ENCODE measurements at places on chromosomes 7 and 10.
A peak's percentile ranks its signal among the peaks of the same experiment; 100 is the strongest.

- no peak for DNase-seq
Observed at GRCh38 chr7:117495308-117495707, 15.5 kb downstream of the CFTR start.

GRCh38 chr7:26011039-26011696, 140.8 kb upstream of the NFE2L3 start:
- no peak for DNase-seq

- no peak for DNase-seq
Observed at GRCh38 chr7:44920119-44920518, 34.8 kb upstream of the PURB start.

GRCh38 chr10:35558276-35558675, 46.9 kb upstream of the GJD4 start:
- DNase-seq = no peak

DNA sequence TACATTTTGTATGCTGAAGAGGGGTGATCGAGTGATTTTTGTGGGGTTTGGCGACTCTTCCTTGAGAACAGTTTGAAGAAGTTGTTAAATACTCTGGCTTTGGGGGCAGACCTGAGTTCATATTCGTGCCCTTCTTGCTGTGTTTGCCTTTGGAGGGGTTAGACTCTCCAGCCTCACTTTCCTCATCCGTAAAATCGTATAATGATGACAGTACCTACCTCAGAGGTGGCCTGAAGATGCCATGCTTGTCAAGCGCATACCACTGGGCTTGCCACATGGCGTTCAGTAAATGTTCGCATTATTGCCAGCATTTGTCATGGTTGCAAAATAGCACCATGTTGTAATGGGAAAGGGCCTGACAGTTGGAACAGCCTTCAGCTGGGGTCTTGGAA, 1.3 kb downstream of the STK17A start:
- DNase-seq = peak; percentile 4

DNA sequence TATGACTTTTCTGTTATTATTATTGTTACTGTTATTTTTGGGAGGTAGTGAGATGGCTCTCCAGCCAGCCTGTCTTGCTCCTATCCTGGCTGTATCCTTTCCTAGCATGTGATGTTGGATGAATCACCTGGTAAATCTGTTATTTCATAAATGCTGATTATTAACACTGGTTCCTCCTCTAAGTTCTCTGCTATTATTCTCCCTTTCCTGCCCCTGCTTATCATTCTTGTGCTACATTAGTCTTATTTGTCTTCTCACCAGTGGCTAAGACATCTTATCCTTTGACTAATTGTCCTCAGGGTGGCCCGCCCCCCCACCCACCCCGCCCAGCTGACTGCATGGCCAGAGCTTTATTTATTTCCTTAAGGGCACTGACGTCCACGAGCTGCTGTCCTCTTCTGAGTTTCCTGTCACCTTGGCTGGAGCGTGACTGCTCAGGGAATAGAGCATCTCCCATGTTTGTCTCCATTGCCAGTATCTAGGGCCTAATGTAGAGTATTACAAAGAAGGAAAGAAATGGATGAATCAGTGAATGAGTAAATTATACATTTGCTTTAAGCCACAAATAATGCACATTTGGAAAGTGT, 110.1 kb upstream of the KLF6 start:
- no peak for DNase-seq

DNA sequence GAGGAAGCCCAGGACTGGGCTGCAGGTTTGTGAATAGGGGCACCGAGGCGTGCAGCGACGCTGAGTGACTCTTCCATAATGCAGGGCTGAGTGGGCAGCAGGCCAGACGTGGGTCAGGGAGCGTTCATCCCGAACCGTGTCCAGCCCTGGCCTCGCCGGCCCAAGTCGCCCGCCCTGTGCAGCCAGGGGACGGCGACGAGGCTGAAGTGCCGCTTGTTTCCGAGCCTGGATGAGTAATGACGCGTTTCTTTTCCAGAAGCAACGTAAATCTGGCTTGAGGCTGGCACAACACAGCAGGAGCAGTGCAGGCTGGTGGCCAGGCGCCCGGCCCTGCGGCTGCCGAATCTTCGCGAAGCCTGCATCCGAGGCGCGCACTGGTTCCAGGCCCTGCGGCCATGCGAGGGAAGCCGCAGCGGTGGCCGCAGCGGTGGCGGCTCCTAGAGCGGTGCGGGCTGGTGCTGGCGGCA, 74.0 kb upstream of the SEC61G start:
- DNase-seq = no peak

- no peak for DNase-seq
Observed at GRCh38 chr10:75836064-75836463, 404.6 kb downstream of the LRMDA start.

DNA sequence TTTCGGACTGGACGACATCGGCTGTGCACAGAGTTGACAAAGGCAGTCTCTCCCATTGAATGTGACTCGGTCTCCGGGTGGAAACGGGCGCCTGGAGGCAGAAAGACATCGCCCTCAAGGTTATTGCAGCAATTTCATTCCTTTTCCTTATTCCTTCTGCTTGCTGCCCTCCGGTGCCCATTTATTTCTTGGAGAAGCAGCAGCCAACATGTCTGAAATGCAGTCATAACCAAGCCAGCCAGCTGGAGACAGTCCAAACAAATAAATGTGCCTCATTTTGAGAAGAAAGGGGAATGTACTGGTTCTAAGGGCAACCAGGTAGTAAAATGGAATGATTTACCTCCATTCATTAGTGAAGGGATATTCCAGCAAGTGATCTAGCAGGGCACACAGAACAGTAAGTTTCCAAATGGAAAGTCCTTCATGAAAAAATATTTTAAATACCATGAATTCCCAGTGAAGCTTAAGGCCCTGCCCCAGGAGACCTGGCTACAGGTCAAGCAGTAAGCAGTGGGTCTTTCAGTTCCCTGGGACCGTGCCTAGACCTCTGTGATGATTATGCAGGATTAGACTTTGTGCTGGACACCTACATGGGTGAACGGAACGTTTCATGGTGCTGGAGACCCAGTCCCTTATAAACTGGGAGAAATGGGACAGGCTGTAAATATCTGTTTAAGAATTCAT, 86.6 kb downstream of the ABLIM1 start:
- no peak for DNase-seq

GRCh38 chr10:60142736-60143135, 236.4 kb upstream of the CCDC6 start:
- no peak for DNase-seq

DNA sequence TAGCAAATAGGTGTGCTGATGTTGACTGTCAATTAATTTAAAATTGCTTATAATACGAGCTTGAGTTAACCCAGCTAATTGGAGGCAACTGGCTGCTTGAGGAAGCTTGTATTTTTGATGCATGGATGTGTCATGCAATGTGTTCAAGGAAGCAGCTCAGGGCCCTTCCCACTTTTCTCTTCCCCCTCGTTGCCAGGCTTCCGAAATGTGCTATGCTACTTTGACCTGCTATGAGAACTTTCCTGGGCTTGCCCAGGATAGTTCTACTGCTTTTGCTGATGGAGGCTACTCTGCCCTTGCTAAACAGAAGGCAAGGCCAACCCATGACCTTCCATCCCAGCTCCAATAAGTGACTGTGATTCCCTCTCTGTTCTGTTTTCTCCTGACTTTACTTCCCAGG, 24.4 kb downstream of the PLCE1 start:
- no peak for DNase-seq

- peak; percentile 14 for DNase-seq
Observed at GRCh38 chr7:135620980-135621850, 41.1 kb upstream of the STMP1 start.

GRCh38 chr10:108411894-108412293, 1247.4 kb upstream of the SORCS1 start:
- no peak for DNase-seq

GRCh38 chr7:129315960-129316359, 91.1 kb downstream of the AHCYL2 start:
- no peak for DNase-seq

DNA sequence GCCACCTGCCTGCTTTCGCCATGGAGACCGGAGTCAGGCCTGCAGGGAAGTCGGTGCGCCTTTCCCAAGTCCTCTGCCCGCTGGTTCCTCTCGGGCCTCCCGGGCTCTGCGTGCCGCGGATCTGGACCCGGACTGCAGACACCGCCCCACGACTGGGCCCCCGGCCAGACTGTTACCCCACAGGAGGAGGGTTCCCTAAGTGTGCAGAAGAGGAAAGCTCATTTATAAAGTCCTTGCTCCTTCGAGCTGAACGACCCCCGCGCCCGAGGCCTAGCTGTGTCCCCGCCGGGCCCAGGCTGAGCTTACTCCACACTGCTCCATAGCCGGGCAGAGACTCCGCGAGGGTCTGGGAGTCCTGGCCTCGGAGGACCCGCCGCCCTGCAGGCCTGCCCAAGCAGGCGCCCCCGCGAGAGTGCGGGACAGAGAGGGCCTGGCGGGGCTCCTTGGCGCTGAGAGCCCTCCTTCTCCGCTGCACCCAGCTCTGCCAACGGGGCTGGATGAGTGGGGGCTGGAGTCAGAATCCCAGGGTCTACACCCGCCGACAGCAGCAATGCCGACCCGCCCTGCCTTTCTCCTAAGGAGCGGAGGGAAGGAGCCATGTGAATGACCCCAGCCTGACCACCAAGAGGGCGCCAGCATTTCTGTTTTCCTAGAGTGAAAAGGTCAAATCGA, 8.3 kb downstream of the EN2 start:
- DNase-seq = no peak

DNA sequence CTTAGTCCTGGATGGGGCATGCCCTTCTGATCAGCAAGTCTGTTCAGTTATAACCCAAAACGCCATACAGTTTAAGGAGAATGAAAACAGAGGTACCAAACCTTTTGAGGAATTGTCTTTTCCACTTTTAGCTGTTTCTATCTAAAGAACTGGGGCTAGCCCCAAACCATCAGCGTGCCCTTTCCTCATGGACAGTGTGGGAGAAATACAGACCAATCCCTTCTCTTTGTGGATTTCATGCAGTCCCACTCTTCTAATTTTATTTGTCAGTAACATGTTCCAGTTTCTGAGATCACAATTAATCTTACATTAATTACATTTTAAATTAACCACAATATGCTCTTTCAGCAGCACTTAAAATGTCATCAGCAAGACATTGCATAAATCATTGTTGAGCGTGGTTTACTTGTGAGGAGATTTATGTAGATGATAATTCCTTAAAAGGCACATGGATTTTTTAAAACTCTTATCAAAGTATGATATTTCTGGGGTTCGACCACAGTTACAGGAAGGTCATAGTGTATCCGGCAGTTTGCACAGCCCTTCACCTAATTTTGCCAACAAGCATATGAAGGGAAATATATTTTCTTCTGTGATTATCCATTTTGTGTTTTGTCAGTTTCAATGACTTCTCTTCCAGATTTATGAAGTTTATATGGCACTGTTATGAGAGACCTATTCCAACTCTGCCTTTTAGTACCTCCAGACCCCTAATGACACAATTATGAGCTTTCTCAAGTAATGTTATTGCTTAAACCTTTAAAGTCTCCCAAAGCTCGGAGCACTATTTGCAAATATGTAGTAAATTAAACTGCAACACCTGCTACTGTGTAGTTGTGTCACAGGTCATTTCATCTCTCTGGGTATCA, 868.4 kb upstream of the C7orf33 start:
- DNase-seq = no peak

GRCh38 chr10:43888586-43888985, 239.9 kb upstream of the ZNF32 start:
- no peak for DNase-seq

- no peak for DNase-seq
Observed at GRCh38 chr10:5550250-5550545, 25.4 kb downstream of the CALML3 start.

GRCh38 chr10:60569681-60570080, 180.0 kb upstream of the ANK3 start:
- DNase-seq = no peak

DNA sequence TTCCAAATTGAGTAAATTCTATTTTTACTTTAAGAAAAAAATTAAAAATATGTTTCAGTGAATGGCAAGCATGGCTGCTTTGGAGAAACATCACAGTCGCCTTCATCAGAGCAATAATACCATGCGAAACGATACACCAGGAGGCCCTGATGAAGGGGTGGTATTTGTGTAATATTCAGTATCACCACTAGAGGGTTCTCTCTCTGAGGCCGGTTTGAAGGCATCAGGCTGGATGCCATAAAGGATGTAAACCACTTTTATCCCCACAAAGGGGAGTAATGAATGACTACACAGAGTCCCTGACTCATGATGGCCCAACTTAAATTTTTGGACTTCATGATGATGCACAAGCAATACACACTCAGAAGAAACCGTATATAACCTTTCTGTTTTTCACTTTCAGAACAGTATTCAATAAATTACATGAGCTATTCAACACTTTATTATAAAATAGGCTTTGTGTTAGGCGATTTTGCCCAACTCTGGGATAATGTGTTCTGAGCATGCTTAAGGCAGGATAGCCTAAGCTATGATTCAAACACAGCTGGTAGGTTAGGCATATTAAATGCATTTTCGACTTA, 95.5 kb downstream of the PPP1R17 start:
- DNase-seq = no peak

- DNase-seq = no peak
Observed at GRCh38 chr7:8250547-8250946, 11.4 kb downstream of the ICA1 start.

DNA sequence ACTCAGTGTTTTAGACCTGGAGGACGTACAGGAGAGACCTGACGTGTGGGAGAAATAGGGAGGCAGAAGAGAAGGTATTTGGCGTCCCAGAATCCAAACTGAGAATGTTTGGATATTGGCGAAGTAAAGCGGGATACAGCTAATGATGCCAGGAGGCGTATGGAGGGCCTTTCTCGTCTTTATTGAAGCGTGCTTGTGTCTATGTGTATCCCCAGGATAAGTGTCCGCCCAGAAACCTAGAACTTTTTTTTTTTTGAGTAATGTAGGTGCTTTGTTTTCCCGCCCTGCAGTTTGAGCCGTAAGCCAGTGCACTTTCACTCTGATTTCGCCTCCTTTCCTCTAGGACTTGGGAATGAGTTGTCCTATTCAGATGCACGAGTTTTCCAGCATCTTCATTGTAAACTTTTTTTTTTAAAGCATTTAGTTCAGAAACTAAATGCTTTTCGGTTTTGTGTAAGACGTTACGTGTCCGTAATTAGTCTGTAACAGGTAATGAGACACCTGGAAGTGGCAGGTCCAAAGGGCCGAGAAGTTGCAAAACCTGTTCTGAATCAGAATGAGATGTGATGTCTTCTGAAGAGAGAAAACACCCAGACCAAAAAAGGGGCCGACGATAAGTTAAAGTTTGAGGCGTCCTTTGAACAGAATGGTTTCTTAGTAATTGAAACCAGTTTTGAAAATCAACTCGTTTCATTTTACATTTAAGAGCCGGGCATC, 746 bp downstream of the ARL5B start:
- no peak for DNase-seq

GRCh38 chr10:99894613-99895012, 112.2 kb downstream of the ABCC2 start:
- no peak for DNase-seq

DNA sequence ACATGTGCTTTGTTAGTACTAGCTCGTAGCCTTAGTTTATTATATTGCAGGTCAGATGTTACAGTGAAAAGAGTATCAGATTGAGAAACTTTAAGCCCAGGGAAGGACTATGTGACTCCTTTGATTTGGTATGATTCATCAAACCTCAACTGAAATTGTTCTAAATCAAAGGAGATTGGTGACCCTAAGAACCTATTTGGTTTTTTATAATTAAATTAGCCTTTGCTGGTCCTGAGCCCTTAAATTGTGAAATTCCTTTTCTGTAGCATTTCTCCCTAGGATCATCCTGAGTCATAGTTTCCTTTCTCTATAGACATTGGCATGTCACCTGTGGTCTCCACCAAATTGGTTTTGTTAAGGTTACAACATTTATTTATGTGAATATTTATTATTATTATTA, 89.7 kb downstream of the POLR1F start:
- DNase-seq = no peak

GRCh38 chr7:3188946-3189345, 112.1 kb upstream of the SDK1 start:
- DNase-seq = no peak

- no peak for DNase-seq
Observed at GRCh38 chr7:101625031-101625791, 3.9 kb downstream of the MYL10 start.
